ENCODE measurements at places on chromosomes 6 and 20. TPM values are rescaled to one million over a fixed set of nuclear protein-coding genes. Genes with fewer than 3 reads are reported as not detected.

- DNase-seq, result no peak
Measured at GRCh38 chr6:67362976-67363375, 1272.1 kb upstream of the ADGRB3 start.

DNA sequence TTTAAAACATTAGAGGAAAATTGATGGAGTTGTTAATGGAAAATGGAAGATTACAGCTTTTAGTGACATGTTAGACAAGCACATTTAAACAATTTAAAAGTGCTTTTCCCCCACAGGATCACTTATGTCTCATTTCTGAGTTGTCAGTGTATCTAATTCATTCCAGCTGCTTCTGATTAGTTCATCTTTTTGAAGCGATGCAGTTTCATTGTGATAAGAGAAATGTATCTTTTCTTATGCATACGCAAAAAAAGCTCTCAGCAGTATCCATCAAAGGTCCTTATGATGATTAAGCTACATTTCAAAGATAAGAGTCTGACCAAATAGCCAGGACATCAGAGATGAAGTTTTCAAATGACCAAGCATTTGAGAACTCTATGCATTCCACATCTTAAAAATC, 572.6 kb upstream of the SYNCRIP start:
- DNase-seq, result no peak

HLA-DOA gene
- 27.9 TPM for polyA plus RNA-seq

DNA sequence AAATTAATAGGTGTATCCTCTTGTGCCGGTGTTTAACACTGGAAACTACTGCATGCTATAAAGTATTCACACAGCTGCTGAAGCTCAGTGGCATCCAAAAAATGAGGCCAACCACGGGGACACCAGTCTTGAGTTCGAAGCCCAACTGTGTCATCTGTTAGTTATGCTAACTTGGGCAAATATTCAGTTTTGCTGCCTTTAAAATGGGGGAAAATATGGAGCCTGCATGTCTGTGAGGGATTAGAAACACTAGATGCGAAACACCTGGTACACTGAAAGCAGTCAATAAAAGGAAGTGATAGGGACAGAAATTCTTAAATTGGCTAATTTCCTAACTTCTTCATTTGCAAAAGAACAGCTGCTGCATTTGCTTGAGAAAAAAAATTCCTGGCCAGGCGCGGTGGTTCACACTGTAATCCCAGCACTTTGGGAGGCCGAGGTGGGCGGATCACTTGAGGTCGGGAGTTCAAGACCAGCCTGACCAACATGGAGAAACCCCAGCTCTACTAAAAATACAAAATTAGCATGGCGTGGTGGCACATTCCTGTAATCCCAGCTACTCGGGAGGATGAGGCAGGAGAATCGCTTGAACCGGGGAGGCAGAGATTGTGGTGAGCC, 36.6 kb upstream of the MLIP start:
- no peak for DNase-seq

DNA sequence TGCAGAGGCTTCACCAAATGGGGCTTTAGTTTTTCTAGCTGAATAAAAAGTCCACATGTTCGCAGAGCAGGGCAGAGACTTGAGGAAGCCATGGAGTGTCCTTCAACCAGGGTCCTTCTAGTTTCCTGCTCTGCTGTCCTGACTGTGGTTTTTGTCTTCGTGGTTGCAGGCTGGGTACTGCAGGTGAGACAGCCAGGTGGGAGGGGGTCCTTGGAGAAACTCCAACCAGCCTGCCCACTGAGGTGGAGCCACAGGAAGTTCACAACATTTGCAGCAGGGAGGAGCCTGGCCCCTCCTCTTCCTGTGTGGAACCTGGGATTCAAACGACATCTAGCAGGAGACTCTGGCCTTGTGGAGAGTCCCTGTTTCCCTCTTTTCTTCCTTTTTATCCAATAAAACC, 68.8 kb upstream of the MYLIP start:
- no peak for DNase-seq

RAD21L1 gene
- not detected for polyA plus RNA-seq

IP6K3 gene
- 6.6 TPM for polyA plus RNA-seq

SLC17A1 gene
- polyA plus RNA-seq, result not detected

DNA sequence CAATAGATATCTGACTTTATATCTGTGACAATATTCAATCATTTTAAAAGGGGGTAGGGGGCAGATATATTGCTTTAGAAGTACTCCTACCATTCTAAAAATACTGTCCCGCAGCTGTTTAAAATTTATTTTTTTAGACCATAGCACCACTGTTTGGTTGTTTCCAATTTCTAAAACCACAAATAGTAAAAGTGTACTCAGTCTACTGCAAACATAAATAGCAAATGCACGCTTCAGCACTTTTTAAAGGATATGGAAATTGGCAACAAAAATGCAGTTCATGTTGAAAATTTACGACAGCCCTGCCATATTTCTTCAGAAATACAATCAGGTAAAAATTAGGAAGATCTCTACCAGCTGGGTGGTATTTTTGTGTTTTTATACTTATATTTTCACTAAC, 132.0 kb upstream of the RUNX2 start:
- no peak for DNase-seq

KIAA1755 gene
- polyA plus RNA-seq, result 5.5 TPM

GRCh38 chr20:9294041-9294440, 220.3 kb upstream of the LAMP5 start:
- no peak for DNase-seq

GRCh38 chr6:113500221-113500620, 356.9 kb upstream of the MARCKS start:
- DNase-seq, result no peak

SEL1L2 gene
- polyA plus RNA-seq, result 0.16 TPM

- no peak for DNase-seq
Measured at GRCh38 chr6:130756824-130757223, 70.4 kb upstream of the SMLR1 start.

ZBTB12 gene
- polyA plus RNA-seq, result 2.6 TPM

GRCh38 chr6:56814802-56815201, 140.1 kb upstream of the BEND6 start:
- no peak for DNase-seq

ROS1 gene
- polyA plus RNA-seq, result 0.16 TPM

TFAP2B gene
- 0.18 TPM for polyA plus RNA-seq

GRCh38 chr6:169082093-169082492, 171.6 kb downstream of the THBS2 start:
- no peak for DNase-seq

- no peak for DNase-seq
Measured at GRCh38 chr6:9606435-9607134, 808.3 kb downstream of the TFAP2A start.

DNA sequence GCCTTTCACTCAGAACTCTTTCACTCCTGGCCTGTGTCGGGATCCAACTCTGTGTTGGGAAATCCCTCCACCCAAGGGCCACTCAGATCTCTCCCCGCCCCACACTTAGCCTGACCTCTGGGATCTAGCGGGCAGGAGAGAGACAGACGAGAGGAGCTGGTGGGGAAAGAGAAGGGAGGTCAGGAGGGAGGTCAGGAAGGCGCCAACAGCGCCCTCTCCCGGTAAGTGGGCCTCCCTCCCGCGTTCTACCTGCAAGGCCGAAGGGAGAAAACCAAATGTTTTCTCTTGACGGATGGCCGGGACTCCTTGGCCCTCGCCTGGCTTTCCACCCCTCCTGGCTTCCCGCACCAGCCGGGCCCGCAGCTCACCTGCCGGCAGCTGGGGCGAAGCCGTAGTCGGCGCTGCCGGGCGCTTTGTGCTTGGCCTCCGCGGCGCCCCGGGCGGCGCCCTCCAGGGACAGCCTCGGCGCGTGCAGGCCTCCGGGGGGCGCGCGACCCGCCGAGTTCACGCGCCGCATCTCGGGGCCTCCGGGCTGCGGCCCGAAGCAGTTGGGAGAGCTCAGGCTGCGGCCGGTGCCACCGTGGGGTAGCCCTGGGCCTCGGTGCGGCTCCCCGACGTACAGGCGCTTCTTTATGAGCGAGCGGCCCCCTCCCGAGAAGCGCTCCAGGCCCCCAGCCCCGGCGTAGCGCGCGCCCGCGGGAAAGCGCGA, 38.2 kb downstream of the C6orf132 start:
- DNase-seq, result peak; percentile 94
